ENCODE measurements at places on chromosomes 11 and 22. TPM values are rescaled to one million over a fixed set of nuclear protein-coding genes. Genes with fewer than 3 reads are reported as not detected.
A peak's percentile ranks its signal among the peaks of the same experiment; 100 is the strongest.

DNA sequence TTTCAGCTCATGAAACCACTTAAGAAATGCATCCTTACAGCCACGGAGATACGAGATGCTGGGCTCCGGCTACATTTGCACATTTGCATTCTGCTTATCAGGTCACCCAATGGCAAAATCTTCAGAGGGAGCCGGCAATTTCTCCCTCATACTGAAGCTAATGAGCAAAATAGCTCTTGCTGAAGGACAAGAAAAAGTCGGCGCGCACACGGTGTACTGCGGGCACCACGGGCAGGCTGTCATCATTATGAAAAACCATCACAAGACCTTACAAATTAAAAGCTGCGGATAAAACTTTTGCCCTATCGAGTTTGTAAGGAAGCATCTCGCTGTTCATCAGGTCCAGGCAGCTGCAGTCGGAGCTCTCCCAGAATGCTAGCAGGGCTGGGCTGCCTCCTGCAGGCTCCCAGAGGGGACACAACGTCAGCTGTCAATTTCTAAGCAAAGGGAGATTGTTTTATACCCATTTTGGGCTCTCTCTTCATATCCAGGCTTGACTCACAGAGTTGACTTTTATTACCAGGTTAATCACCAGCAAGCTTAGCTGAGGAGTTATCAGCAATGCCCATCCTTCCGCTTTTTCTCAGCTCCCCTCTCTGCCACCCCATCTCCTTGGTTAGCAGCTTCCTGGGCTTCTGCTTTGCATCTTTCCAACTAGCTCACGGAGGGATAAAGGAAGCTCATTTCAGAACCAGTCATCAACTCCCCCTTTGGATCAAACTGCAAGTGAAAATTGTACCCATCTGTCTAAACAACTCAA is 375.1 kb downstream of the OPCML start:
- DNase-seq = no peak

DNA sequence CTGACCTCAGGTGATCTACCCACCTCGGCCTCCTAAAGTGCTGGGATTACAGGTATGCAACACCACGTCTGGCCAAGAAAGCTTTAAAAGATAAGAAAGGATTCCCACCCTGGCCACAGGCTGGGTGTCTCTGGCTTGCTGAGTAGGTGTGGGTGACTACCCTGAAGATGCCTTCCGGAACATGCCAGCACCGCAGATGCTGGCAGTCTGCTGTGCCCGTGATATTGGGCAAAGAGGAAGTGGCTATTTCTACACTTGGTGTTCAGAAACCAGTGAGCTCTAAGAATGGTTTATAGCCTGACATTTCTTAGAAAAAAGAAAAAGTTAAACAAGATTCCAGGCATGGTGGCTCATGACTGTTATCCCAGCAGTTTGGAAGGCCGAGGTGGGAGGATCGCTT is 6.1 kb downstream of the MRPL11 start:
- no peak for DNase-seq

- DNase-seq = peak; percentile 30
These were observed 52.2 kb downstream of the FAT3 start for GRCh38 chr11:92276773-92277172.

GRCh38 chr11:107840129-107840484 is 18.5 kb downstream of the SLC35F2 start:
- no peak for DNase-seq

CARD18 gene
- not detected for total RNA-seq
